ENCODE measurements at places on chromosomes 1 and 21. TPM values are rescaled to one million over a fixed set of nuclear protein-coding genes. Genes with fewer than 3 reads are reported as not detected.

DNA sequence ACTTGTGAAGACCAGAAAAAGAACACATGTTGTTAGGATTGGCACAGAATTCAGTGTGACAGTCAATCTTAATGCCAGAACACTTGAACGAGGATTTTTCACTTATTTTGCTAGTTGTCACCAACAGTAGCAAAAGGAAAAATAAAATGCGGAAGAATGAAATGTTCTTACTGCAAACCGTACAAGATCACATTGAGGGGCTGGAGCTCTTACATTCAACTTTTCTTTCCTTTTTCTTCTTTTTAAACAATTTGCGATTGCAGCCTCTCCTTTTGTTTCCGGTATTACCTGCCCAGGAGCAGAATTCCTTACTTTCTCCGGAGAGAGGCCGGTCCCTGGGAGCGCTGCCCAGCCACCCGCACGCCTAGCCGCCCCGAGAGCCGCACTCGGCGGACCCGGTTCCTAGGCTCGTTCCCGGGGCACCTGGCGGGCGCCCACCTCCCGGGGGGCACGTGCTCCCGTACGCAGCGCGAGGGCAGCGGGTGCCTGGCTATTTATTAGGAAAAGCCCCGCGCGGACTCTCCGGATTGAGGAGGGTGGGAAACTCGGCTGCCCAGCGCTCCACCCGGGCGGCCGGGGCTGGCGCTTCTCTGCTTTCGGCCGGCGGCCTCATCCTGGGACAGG, 1.2 kb upstream of the CAMTA1 start:
- no peak for DNase-seq

GRCh38 chr21:45544449-45545235, 2.4 kb upstream of the SLC19A1 start:
- no peak for DNase-seq

GRCh38 chr1:202501281-202501680, 152.8 kb downstream of the PPP1R12B start:
- peak; percentile 48 for DNase-seq

- no peak for DNase-seq
These were observed 5.8 kb upstream of the CRABP2 start for GRCh38 chr1:156711011-156711817.

Gene PTAFR
- polyA plus RNA-seq = 0.17 TPM

Gene MRPS6
- polyA plus RNA-seq = 35.1 TPM

DNA sequence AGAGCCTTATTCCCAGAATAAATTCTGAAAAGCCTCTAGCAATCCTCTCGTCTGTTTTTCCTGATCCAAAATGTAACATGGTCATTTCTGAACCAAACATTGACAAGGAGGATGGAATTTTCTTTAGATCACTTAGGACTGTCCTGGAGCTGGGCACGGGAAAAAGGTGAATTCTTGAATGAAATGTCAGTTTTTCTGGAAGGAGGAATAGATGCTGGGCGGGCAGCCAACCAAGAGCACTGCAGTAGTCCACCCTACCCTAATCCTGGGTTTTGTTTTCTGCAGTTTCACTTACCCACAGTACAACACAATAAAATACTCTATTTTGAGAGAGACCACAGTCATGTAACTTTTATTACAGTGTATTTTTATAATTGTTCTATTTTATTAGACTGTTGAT, 20.9 kb downstream of the RIT1 start:
- no peak for DNase-seq

- no peak for DNase-seq
These were observed 24.5 kb downstream of the TMPRSS2 start for GRCh38 chr21:41483415-41483814.

Gene C4BPA
- polyA plus RNA-seq = not detected

DNA sequence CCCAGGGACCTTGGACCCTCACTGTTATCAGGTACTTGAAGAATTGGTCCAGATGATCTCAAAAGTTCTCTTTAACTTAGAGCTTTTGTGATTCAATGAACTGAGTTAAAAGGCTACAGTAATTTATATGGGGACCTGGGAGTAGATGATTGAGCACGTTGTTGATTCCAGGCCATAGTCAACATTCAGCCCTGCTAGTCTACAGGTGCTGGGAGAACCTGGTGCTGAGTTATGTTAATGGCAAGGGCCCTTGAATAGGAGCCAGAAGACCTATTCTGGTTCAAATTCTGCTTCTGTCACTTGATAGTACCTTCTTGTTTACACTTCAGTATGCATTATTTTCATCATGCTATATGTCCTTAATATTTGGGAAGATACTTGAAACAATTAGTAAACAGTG, 11.2 kb downstream of the DYRK3 start:
- DNase-seq = no peak

- DNase-seq = peak; percentile 4
These were observed 328.4 kb downstream of the PLA2G4A start for GRCh38 chr1:187157115-187157514.

Gene PCSK9
- polyA plus RNA-seq = 0.17 TPM

GRCh38 chr1:183135336-183135735, 50.7 kb upstream of the LAMC2 start:
- DNase-seq = no peak

DNA sequence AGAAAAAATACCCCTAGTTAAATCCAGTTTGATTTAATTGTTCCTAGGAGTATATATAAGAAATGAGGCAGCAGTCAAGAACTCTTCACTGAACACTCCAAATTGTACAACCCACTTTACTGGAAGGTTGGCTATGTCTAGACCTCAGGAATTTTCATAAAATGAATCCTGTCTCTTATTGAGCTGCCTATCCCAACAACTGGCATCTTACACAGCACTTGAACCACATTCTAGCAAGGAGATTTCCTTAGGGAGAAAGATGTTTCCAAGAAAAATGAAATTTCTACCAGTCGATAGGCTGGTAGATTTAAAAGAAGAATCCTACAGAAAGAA, 16.3 kb downstream of the RNF19B start:
- DNase-seq = no peak

GRCh38 chr21:34195335-34195734, 122.0 kb downstream of the MRPS6 start:
- no peak for DNase-seq

DNA sequence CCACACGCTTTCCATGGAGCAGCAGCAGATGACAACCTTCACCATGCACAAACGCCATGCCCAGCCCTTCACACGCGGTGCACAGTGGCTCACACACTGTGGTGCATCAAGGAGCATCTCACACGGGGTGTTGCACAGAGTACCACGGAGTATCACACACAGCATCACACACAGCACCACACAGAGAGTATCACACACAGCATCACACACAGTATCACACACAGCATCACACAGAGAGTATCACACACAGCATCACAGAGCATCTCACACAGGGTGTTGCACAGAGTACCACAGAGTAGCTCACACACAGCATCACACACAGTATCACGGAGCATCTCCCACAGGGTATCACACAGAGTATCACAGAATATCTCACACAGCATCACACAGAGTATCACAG, 122.2 kb upstream of the RAB4A start:
- no peak for DNase-seq

- no peak for DNase-seq
These were observed 142.5 kb downstream of the OLFM3 start for GRCh38 chr1:101854271-101854670.

DNA sequence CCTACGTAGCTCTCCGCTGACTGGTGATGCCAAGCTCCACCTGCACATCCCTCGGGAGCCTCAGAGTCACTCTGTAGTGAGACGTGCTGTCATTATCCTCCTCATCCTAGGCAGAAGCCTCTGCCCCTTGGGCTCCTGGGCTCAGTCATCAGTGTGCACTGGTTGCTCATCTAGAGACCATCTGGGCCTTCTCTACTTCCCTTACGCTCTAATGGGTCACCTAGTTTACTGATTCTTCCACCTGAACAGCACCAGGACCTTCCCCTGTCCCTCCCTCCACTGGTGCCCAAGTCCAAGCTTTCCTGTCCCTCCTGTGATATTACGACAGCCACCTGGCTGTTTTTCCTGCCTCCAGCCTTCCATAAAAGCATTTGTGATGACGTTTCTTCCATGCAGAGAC, 136.1 kb upstream of the ERRFI1 start:
- no peak for DNase-seq

Gene TEX38
- polyA plus RNA-seq = not detected

Gene HIVEP3
- polyA plus RNA-seq = 4.0 TPM

DNA sequence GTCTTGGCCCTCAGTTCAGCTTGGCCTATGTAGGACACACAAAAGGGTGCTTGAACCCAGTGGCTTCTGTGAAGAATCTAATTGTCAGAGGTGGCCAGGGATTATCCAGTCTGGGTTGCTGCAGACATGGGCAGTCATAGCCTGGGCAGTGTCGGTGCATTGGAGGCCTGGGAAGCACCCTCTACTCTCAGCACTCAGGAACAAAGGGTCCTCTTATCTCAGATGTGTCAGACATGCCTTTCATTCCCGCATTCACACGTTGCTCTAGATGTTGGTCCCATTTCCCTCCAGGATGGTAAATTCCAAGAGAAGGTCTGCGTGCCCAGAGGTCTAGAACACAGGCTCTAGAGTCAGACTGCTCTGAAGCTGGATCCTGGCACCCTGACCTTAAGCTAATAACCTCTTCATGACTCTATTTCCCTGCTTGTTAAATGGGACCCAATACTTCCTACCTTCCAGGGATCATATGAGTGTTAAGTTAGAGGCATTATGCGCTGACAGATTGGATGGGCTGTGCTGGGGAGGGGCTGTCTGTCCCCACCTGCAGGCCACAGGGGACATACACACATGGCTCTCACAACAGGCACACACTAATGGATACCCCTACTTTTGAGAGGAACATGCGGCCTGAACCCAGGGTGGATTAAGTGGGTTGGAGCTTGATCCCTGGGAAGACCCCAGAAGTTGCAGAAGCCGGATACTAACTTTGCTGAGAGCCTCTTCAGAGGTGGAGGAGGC, 16.5 kb upstream of the EDN2 start:
- DNase-seq = no peak

Gene FCN3
- not detected for polyA plus RNA-seq

- DNase-seq = no peak
These were observed 51.7 kb downstream of the SNRPE start for GRCh38 chr1:203913073-203913521.

DNA sequence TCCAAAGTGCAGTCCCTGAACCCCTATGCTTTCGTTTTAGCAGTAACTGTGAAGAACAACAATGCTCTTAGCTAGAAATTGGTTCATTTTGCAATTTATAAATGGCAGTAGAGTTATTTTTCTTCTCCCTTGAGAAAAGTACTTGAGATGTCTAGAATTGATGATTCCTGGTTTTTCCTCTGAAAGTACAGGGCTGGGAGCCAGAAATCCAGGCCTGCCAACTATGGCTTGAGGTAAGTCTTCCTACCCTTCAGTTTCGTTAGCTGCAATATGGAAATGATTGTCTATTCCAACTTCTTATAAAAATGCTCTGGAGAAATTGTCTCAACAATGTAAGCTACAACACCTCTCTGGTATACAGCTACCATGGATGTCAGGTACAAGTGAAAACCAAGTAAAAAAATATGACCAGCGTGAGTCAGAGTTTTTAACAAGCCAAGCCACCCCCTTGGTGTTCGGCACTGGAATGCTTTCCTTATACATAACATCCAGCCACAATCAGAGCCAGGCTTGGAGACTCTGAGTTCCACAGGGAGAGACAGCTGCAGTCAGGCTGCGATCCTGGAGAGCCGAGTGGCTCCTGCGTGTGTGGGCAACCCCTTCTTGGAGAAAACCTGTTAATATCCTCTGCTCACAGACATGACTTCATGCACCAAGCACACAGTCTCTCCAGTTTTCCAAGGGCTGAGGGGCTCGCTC, 22.0 kb downstream of the TSPAN2 start:
- DNase-seq = peak; percentile 16

DNA sequence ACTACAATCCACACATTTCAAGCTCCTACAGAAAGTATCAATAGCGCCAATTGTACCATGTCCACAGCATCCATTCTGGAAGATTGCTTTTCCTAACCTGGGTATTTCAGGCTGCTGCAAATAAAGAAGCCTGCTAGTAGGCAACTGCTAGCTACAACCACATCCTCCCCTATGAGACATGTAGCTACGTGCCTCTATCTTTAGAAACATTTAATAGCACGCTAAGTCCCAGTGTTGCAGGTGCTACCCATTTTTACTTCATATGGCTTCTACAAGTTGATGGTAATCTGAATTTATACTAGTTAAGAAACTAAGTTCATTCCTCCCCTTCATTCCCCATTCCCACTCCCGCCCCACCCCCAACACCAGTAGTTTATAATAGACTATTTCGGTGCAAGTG, 7.4 kb upstream of the AMPD1 start:
- no peak for DNase-seq

GRCh38 chr1:71303617-71304041, 222.8 kb upstream of the ZRANB2 start:
- no peak for DNase-seq

GRCh38 chr21:32861866-32862265, 90.3 kb upstream of the PAXBP1 start:
- no peak for DNase-seq

Gene RAB25
- not detected for polyA plus RNA-seq

DNA sequence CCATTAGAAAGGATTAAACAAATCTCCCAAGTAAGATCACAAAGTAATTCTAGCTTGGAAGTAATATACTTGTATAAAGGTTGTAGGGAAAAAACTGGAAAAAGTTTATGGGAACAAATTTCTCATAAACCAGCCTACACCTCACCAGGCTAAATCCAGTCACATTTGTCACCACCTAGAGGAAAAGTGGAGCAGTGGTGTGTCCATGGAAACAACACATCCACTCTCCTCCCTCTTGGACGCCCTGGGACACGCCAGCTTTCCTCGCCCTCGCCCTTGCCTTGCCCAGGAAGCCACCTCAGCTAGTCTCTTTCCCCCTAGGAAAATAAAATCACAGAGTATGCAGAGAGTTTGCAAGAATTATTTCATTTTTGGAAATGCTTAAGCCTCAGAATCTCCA, 2.2 kb downstream of the PALMD start:
- DNase-seq = no peak

- no peak for DNase-seq
These were observed 83.3 kb downstream of the MPZL1 start for GRCh38 chr1:167805041-167805556.

DNA sequence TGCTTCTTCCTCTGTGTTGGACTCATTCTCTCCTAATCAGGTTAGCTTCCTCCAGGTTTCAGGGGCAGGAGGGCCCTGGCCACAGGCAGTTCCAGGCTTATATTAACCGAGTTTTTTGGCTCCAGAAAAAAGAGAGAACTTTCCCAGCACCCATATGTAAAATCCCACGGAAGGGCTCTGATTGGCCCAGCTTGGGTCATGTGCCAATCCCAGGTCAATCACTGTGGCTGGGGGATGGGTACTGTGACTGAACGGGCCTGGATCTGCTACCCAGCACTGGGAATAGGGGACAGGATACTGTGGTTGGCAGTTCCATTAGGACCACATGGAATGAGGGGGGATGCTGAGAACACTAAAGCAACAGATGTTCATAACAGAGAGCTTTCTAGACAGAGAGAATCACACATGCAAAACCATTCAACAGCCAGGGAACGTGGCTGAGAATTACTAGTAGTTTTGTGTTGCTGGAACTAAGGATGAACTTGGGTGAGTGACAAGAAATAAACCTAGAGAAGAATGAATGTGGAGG, 51.1 kb upstream of the NEK2 start:
- DNase-seq = no peak

Data from IMR-90 (cell line).